Activated naive CD4-positive, alpha-beta T cell treated with anti-CD3 and anti-CD28 coated beads, Interleukin-2, amount 10 ng/mL, durations not matched to agents 7 days and 5 days (primary cell): ENCODE measurements at places on chromosomes 1 and 21.

DNA sequence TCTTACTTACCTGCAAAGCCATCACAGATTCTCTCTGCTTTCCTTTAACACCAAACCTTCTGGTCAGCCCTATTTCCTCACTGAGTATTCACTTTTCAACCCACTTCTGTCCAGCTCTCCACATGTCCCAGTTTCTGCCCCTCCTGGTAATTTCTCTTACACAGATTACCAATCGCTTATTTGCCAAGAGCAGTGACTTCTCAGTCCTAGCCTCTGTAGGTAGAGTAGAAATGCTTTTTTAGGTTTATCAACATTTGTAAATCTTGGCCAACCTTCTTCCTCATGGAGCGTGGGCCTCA, 33.6 kb upstream of the LRRC8C start:
- no peak overlapping the region for H3K4me3 ChIP-seq
- no peaks in the 10 kb centered on the region for H3K27me3 ChIP-seq
- DNase-seq = no peak
- H3K36me3 ChIP-seq = peaks cover 19% of the 10 kb centered on the region

- no peaks in the 10 kb centered on the region for H3K27me3 ChIP-seq
- peaks cover 17% of the 10 kb centered on the region for H3K36me3 ChIP-seq
- peaks cover 26% of the 10 kb centered on the region for H3K4me1 ChIP-seq
- H3K4me3 ChIP-seq = no peak overlapping the region
Observed at GRCh38 chr1:89908672-89909436, 86.1 kb upstream of the ZNF326 start.

GRCh38 chr1:161801955-161802354, 35.8 kb downstream of the ATF6 start:
- H3K4me3 ChIP-seq = no peak overlapping the region
- H3K27me3 ChIP-seq = no peaks in the 10 kb centered on the region
- no peak for DNase-seq
- H3K27ac ChIP-seq = no peak overlapping the region
- peaks cover 55% of the 10 kb centered on the region for H3K36me3 ChIP-seq
- no peaks in the 10 kb centered on the region for H3K4me1 ChIP-seq

GRCh38 chr1:11664336-11665065, 501 bp downstream of the FBXO6 start:
- H3K4me3 ChIP-seq = peak overlapping the region; percentile 81
- peak; percentile 81 for DNase-seq
- H3K27me3 ChIP-seq = no peaks in the 10 kb centered on the region
- H3K36me3 ChIP-seq = peaks cover 20% of the 10 kb centered on the region
- H3K27ac ChIP-seq = peak overlapping the region; percentile 91

DNA sequence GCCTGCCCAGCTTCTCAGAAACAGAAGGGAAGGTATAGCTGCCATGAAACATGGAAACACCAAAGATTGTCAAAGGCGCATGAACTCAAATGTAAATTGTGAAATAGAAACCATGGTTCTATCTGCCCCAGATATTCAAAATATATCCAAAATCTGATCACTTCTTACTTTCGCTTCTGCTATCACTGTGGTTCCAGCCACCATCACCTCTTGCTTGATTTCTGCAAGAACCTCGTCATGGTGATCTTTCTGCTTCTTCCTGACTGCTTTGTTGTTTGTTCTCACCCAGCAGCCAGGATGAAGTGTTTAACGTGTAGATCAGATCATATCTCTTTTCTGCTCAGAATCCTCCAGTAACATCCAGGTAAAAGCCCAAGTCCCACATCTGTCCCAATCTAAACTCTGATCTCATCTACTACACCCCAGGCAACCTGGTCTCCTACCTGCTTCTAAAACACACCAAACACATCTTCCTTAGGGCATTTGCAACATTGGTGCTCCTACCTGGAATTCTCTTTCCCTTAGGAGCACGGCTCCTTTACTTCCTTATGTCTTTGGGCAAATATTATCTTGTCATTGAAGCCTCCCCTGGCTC, 10.5 kb upstream of the LMO4 start:
- no peak for DNase-seq
- no peak overlapping the region for H3K4me3 ChIP-seq
- H3K27ac ChIP-seq = no peak overlapping the region

DNA sequence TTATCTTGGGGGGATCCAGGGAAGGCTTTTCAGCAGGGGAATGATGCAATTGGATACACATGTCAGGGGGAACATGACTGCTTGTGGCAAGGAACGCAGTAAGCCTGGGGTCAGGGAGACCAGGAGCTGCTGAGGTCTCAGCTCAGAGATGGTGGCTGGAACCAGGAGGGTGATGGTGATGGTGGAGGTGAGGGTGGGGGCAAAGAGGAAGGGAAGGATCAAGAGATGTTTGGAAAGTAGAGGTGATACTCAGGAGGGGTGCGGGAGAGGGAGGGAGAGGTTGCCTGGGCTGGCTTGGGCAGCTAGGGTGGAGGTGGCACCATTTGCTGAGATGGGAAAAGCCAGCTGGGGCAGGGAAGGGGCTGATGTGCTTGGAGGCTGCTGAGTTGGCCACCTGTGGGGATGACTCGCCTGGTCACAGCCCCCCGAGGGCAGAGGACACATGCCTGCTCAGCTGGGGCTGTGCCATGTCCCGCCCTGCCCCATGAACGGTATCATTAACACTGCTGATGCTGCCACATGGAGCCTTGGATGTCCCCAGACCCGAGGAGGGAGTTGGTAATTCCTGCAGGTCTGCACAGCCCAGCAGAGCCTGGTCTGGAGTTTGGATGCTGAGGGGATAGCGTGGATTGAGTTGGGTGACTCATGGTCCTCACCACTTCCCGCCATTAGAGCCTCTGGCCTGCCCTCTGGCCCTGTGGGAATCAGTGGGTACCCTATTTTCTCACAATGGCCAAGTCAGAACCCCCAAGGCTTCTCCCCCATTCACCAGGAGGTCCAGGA, 6.3 kb upstream of the PADI1 start:
- H3K4me3 ChIP-seq = no peak overlapping the region
- peak; percentile 13 for DNase-seq
- H3K27ac ChIP-seq = peak overlapping the region; percentile 30
- peaks cover 36% of the 10 kb centered on the region for H3K4me1 ChIP-seq
- peaks cover 64% of the 10 kb centered on the region for H3K27me3 ChIP-seq

- no peak overlapping the region for H3K4me3 ChIP-seq
- no peaks in the 10 kb centered on the region for H3K36me3 ChIP-seq
- H3K27me3 ChIP-seq = peaks cover 7% of the 10 kb centered on the region
- no peaks in the 10 kb centered on the region for H3K4me1 ChIP-seq
- H3K27ac ChIP-seq = no peak overlapping the region
Observed at GRCh38 chr1:13901039-13901438, 201.1 kb downstream of the PRDM2 start.

- peaks cover 2% of the 10 kb centered on the region for H3K4me1 ChIP-seq
- no peak overlapping the region for H3K4me3 ChIP-seq
- H3K36me3 ChIP-seq = no peaks in the 10 kb centered on the region
- peaks cover 3% of the 10 kb centered on the region for H3K27me3 ChIP-seq
- no peak for DNase-seq
Observed at GRCh38 chr21:35198982-35199732, 150.1 kb upstream of the RUNX1 start.

DNA sequence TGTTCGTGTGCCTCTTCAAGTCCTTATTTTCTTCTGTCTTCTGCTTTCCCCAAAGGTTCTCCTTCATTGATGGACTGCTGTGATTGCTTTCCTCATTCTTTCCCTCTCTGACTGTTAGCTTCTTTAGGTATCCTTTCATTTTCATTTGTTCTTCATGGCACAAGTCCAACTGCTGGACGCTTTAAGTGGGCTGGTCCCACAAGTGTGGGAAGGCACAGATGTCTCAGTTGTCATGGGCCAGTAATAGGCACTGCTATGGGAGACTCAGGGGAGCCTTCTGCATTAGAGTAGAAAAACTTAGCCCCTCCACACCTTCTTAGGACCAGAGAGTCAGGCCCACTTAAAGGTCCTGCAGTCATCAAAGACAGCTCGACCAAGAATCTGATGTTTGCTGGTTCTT, 122.3 kb upstream of the C1orf105 start:
- no peaks in the 10 kb centered on the region for H3K36me3 ChIP-seq
- H3K4me3 ChIP-seq = no peak overlapping the region
- H3K27me3 ChIP-seq = no peaks in the 10 kb centered on the region
- no peak for DNase-seq
- H3K27ac ChIP-seq = no peak overlapping the region

DNA sequence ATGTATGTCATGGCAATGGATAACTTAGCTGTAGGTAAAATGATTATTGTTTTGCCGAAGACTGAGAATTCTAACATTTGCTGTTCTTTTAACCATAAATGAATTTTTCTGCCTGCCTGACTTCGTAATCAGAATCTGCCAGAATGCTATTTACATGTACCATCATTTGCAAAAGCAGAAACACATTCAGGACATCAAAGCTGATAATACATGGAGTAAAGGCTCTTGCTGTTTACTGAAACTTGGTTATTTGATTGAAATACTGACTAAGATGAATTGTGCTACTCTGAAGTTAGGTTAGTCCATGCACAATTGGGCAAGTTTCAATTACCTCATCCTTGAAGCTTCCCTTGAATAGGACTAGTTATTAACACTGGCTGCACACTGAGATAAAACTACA, 293.8 kb downstream of the PLA2G4A start:
- no peak overlapping the region for H3K4me3 ChIP-seq
- DNase-seq = no peak
- no peaks in the 10 kb centered on the region for H3K36me3 ChIP-seq
- H3K4me1 ChIP-seq = no peaks in the 10 kb centered on the region
- no peaks in the 10 kb centered on the region for H3K27me3 ChIP-seq

- H3K36me3 ChIP-seq = peaks cover 41% of the 10 kb centered on the region
- H3K4me1 ChIP-seq = peaks cover 73% of the 10 kb centered on the region
- peak overlapping the region; percentile 68 for H3K4me3 ChIP-seq
- H3K27me3 ChIP-seq = no peaks in the 10 kb centered on the region
- peak overlapping the region; percentile 94 for H3K27ac ChIP-seq
Observed at GRCh38 chr1:198657550-198658064, 18.8 kb downstream of the PTPRC start.

DNA sequence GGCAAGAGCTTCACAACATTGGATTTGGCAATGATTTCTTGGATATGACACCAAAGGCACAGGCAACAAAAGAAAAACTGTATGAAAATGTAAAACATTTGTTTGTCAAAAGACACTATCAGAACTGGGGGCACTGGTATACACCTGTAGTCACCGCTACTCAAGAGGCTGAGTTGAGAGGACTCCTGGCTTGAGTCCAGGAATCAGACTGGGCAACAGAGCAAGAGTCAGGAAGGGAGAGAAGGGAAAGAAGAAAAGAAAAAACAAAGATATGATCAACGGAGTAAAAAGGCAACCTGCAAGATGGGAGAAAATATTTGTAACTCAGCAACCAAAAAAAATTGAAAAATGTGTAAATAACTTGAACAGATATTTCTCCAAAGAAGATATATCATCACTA, 6.0 kb upstream of the TUT4 start:
- peaks cover 10% of the 10 kb centered on the region for H3K27me3 ChIP-seq
- no peak overlapping the region for H3K4me3 ChIP-seq
- peaks cover 16% of the 10 kb centered on the region for H3K4me1 ChIP-seq
- no peaks in the 10 kb centered on the region for H3K36me3 ChIP-seq
- H3K27ac ChIP-seq = no peak overlapping the region
- no peak for DNase-seq

DNA sequence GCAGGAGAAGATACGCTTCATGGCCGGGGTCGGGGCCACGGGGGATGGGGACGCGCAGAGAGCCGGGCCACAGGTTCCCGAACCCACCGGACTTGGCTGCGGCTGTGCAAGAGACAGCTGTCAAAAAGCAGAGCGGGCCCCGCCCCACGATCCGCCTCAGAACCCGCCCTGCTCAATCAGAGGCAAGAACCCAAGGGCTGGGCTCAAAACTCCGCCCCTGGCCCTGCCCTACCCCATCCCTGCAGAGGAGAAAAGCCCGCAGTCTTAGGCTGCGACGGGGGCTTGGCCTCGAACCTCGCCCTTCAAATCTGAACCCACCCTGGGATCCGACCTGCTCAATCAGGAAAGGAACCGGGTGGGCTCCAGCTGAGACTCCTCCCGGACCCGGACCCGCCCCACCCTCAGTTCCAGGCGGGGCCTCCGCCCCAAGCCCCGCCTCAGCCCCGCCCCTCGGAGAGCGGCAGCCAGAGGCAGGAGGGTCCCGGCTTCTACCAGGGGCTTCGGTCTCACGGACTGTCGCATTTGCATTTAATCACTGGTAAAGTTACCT, at the start of gene ANKRD35:
Gene ANKRD35 (minus strand): TSS at position 129 of the 550 bp plus-strand sequence. CDS start 108 bp downstream, at position 21.
- H3K4me3 ChIP-seq = peak within 1 kb of the TSS; percentile 73
- no peaks in the 10 kb centered on the region for H3K36me3 ChIP-seq
- H3K27me3 ChIP-seq = peaks cover 56% of the 10 kb centered on the region
- no peak within 1 kb of the TSS for H3K27ac ChIP-seq
- DNase-seq = peak; percentile 95

- DNase-seq = peak; percentile 53
- no peak overlapping the region for H3K4me3 ChIP-seq
Observed at GRCh38 chr1:2543543-2544092, 12.6 kb upstream of the TNFRSF14 start.

DNA sequence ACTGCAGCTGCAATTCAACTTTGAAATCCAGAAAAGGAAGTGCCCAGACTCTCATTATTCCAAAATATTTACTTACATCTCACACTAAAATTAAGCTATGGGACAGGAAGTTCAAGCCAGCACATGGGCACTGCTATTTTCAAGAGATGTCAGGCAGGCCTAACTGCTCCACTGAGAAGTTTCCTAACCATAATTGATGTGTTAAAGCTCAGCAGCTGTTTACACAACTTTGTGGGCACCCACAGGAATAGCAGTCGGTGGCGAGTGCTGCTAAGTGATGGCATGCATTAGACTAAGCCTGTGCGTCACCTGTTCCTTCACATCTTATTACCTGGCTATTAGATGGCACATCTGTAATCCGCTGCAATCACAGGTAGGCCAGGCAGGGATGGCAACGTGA, 303.3 kb upstream of the DAB1 start:
- H3K4me1 ChIP-seq = no peaks in the 10 kb centered on the region
- no peak overlapping the region for H3K4me3 ChIP-seq
- H3K36me3 ChIP-seq = no peaks in the 10 kb centered on the region
- DNase-seq = no peak
- H3K27me3 ChIP-seq = no peaks in the 10 kb centered on the region

DNA sequence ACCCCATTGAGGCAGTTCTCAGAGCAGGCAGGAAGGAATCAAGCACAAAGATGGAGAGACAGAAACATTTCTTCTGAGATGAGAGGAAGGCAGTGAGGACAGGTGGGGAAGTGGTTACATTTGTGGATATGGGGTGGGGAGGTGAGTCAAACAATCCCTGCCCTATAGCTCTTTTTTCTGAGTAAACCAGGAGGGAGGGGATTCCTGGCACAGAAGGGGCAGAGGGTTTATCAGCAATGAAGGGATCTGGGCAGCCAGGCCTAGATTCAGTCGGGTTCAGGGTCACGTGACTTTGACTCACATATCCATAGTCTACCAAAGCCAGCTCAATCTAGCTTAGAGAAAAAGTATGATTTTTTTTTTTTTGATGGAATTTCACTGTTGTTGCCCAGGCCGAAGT, 15.7 kb upstream of the PHC2 start:
- H3K4me1 ChIP-seq = peaks cover 32% of the 10 kb centered on the region
- peaks cover 2% of the 10 kb centered on the region for H3K36me3 ChIP-seq
- no peak overlapping the region for H3K4me3 ChIP-seq

- H3K4me3 ChIP-seq = no peak overlapping the region
- H3K27ac ChIP-seq = no peak overlapping the region
- peaks cover 5% of the 10 kb centered on the region for H3K4me1 ChIP-seq
- no peaks in the 10 kb centered on the region for H3K36me3 ChIP-seq
Observed at GRCh38 chr1:114234408-114235124, 80.9 kb upstream of the SYT6 start.

- H3K4me3 ChIP-seq = no peak overlapping the region
- DNase-seq = no peak
- peaks cover 54% of the 10 kb centered on the region for H3K27me3 ChIP-seq
- H3K27ac ChIP-seq = no peak overlapping the region
- H3K4me1 ChIP-seq = peaks cover 27% of the 10 kb centered on the region
- no peaks in the 10 kb centered on the region for H3K36me3 ChIP-seq
Observed at GRCh38 chr1:212601524-212601923, 7.0 kb upstream of the ATF3 start.
